CD14-positive monocyte (primary cell): ENCODE measurements at places on chromosomes 2 and 18.

- DNase-seq: peak; percentile 43
These were observed 412 bp upstream of the NCK2 start for GRCh38 chr2:105744091-105744908.

GRCh38 chr18:8121101-8121500, 488.1 kb upstream of the RAB12 start:
- DNase-seq: no peak

DNA sequence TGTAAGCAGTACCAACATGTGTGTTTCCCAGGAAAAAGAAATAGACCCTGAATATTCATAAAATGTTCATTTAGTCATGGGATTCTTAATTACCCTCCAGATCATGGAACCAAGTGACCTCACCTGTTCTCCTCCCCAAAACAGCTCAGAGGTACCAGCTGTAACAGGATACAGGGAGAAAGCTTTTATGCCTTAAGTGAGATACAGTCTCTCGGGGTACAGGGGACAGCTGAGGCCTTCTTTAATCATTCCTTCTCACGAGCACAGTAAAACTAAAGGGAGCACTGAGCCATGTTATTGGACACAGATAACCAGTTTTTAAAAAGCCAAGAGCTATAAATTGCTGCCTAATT, 16.6 kb downstream of the EPHA4 start:
- no peak for DNase-seq

GRCh38 chr2:11398750-11399437, 54.5 kb upstream of the ROCK2 start:
- DNase-seq: no peak

DNA sequence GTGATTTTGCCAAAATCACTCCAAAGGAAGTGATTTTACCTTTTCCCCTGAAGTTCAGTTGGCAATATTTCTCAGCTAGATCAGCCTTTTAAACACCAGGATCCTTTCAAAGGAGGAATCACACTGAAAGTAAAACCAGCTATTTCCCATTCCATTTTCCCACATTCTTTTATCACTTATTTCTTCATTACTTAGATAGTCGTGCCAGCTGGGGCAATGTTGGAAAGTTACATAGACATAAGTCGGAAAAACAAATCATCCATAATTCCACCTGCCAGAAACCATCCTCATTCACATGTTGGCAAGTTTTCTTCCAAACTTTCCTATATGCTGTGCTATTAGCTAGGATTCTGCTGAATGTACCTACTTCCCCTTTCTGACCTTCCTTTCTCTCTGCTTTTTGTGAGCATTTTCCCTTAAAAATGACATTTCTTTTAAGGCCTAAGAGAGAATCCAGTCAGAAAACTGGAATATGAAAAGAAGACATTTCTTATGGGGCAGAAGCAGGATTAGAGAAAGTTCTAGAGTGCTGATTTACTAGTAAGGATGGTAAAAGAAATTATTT, 170.0 kb upstream of the STK17B start:
- no peak for DNase-seq
